Articular chondrocyte of knee joint (primary cell): ENCODE measurements at places on chromosomes 7 and 10. TPM values are rescaled to one million over a fixed set of nuclear protein-coding genes. Genes with fewer than 3 reads are reported as not detected.

The PTPN20 gene
- 5.6 and 7.8 TPM in 2 replicates for total RNA-seq

The MCM10 gene
- total RNA-seq, result 3.1 and 4.1 TPM in 2 replicates

The NKX1-2 gene
- not detected in 2 replicates for total RNA-seq

The PPP1R9A gene
- under 0.01 and 0.11 TPM in 2 replicates for total RNA-seq

The AKR1C8 gene
- 0.22 TPM in 1 of 2 replicates, not detected in the other for total RNA-seq

The STEAP1B gene
- total RNA-seq, result 26.2 and 32.1 TPM in 2 replicates
